ENCODE measurements at places on chromosomes 2 and 18. TPM values are rescaled to one million over a fixed set of nuclear protein-coding genes. Genes with fewer than 3 reads are reported as not detected.

- no peak for DNase-seq
Measured at GRCh38 chr2:133982256-133982655, 271.6 kb upstream of the MGAT5 start.

GRCh38 chr2:60857056-60857455, 24.3 kb upstream of the REL start:
- DNase-seq: no peak

- no peak for DNase-seq
Measured at GRCh38 chr2:217705461-217705860, 297.3 kb downstream of the TNS1 start.

DNA sequence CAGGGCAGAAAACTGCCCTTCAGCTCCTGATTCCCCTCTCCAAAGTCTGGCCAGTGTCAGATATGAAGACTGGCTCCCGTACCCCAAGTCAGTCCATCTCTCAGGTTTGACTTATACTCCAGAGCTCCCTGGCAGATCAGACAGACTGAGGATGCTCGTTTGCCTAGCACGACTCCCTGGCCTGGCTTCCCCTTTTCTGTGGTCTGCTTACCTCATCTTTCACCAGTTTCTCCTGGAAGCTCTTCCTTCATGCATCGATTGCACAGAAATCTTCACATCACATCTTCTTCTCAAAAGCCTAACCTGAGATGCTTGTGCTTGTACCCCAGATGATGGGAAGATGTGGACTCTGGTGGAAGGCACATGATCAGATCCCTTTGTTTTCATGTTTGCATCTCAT, 387.9 kb upstream of the POU3F3 start:
- no peak for DNase-seq

DNA sequence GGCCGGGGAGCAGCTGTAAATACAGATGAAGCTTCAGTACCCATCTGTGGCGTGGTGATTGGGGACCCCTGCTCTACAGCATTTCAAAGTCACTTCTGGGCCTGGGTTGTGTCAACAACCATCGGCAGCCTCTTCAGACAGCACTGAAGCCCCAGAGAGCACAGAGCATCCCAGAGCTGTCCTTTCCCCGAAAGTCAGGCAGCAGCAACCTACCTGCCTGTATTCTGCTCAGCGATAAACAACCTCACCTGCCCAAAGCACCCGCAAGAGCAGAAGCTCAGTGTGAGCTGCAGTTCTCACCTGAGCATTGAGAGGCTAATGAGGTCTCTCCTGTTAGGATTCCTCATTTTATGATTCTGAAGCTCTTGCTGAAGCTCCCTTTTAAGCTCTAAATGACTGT, 19.3 kb downstream of the TRABD2A start:
- DNase-seq: no peak

DNA sequence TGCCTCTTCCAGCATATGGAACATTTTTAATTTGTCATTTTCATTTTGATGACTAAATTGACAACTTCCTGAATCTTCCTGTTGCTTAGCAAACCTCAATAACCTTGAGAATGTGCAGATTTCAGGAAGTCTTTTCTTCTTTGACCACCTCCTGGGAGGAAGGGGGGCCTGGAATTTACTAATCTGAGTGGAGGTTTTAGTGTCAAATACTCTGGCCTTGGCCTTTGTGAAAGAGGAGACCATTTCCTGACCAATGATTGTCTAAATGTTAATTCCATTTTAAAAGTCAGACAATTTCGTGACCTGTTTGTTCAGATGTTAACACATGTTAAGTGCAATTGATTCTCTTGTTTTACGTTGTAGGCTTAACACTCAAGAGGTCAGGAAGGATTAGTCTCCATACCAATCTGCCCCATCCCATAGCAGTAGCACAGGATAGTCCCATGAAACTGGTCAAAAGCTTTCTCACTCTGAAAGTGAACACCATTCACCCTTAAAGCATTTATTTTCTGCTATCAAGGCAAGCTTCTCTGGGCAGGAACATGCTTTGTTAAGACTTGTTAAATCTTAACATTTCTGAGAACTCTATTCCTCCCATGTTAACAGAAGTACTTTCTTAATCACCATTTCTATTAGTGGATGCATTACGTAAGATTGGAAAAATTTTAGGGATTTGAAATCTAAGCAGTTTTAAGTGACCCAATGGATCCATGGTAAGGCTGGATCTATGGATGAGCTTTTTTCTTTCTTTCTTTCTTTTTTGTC, 219.6 kb downstream of the RND3 start:
- DNase-seq: no peak

DNA sequence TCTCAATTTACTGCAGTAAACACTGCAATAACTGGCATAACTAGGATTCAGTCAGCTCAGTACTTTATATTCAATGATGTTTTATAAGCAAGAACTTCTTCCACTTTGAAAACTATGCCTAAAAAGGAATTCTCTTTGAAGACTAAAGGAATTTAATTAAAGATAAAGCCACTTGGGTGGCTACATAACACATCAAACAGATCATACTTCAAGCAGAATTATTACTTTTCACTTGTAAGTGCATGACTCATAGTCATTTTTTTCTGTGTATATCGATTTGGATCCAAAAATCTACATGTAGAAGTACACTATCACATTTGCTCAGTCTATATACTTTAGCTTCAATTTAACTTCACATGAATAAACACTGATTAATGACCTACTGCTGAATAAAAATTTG, 4.0 kb downstream of the KANSL1L start:
- DNase-seq: no peak

DNA sequence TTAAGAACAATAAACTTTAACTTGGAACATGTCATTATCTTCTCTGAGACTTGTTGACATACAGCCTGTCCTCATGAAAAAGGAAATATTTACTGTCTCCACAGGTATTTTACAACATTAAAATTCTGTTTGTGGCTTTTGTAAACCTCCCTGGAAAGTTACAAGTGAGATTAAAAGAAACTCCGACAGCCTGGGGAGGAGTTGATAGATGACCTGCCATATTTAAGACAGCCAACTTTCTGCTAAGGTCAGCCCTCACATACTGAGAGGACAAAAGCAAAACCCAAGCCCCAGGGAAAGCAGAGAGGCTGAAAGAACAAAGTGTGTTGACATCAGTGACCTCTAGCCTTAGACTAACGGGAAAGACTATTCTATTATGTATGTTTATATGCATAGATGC, 350.2 kb downstream of the RIT2 start:
- DNase-seq: no peak

- DNase-seq: no peak
Measured at GRCh38 chr2:10924441-10924840, 12.7 kb downstream of the KCNF1 start.

DNA sequence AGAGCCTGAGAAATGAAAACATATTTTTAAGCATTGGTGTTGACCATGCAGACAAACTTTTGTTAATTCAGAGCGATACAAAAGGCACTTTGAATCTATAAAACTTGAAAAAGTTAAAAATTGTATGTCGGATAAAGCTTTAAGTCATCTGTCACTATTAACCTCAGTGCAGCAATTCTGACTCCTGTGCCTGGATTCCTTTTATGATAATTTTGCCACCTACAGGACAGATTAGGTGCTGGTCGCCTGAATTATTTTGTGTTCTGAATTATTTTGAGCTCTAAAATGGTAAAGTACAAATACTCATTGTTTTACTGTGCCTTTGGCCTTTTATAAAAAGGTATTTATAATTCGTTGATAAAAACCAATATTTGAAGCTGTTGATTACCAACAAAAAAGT, 19.4 kb upstream of the RNF138 start:
- no peak for DNase-seq

DNA sequence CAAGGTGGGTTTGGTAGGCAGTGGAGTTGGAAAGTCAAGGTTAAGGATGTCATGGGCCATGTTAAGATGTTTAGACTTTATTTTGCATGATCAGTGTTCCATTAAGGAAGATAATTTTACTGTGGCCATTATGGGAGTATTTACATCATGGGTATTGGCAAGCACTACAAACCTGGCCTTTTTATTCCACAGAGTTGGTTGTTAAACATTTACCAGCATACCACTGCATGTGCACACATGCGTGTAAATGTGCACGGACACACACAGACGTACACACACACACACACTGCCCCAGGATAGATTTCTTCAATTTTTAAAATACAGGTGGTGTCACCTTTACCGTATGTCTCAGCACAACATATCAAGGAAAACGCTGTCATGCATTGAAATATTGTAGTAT, 51.4 kb upstream of the ITGA6 start:
- DNase-seq: no peak

DNA sequence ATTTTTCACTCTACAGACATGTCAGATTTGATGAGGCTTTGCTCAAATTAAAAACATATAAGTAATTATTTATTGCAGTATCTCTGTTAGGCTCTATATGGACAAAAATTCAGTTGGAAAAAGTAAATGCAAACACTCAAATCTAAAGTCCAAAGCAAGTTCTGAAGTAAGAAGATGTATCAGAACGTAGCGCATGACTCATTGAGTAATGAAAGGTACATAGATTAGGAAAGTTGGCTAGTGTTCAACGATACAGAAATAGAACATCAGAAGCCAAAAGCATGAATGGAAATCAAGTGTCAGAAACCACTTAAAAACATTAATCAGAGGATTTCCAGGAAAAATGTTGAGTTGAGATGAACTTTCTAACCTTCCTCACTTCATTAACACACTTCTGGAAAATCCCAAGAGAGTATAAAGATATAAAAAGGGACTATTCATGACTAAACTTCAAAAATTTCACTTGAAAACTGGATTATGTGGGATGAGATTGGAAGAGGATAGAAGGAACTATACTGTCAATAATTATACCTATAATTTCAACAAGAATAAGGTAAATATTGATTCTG, 494.1 kb downstream of the LRRTM4 start:
- DNase-seq: no peak

GRCh38 chr2:172957734-172958133, 117.9 kb upstream of the MAP3K20 start:
- no peak for DNase-seq

The COQ10B gene
- 7.4 TPM for total RNA-seq

The AGBL5 gene
- 4.9 TPM for total RNA-seq

The RNF144A gene
- total RNA-seq: 5.4 TPM

The SOX11 gene
- not detected for total RNA-seq

The RETREG2 gene
- total RNA-seq: 57.2 TPM

The ACMSD gene
- total RNA-seq: not detected

The ANO7 gene
- total RNA-seq: 0.36 TPM

The COL4A4 gene
- total RNA-seq: 2.0 TPM
